ENCODE measurements at places on chromosomes 7 and 10. TPM values are rescaled to one million over a fixed set of nuclear protein-coding genes. Genes with fewer than 3 reads are reported as not detected.

- H3K4me3 ChIP-seq, result no peak overlapping the region
- peak overlapping the region; percentile 64 for H3K27ac ChIP-seq
- H3K4me1 ChIP-seq, result peaks cover 21% of the 10 kb centered on the region
- H3K36me3 ChIP-seq, result peaks cover 25% of the 10 kb centered on the region
- no peaks in the 10 kb centered on the region for H3K27me3 ChIP-seq
These were observed 175.1 kb downstream of the AVL9 start for GRCh38 chr7:32670110-32671025.

GRCh38 chr10:78553792-78554191 lies 515.0 kb upstream of the ZMIZ1 start:
- no peak for DNase-seq
- no peak overlapping the region for H3K27ac ChIP-seq
- no peaks in the 10 kb centered on the region for H3K27me3 ChIP-seq
- no peak overlapping the region for H3K4me3 ChIP-seq

DNA sequence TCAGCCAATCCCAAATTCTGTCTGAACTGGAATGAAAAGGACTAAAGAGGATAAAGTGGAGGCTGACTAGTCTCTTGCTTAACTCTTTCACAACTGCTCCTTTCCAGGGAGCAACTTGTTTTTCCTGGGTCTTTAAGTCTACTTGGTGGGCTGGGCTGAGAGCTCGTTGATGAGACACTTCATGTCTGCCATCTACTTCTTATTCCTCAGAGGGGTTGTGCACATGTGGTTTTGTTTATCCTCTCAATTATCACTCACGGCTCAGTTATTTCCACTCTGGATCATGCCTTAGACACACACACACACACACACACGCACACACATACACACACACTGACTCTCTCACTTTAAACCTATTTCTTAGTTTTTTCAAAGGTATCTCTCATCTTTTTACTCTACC lies 298.6 kb upstream of the MTPN start:
- H3K4me3 ChIP-seq, result no peak overlapping the region
- no peaks in the 10 kb centered on the region for H3K27me3 ChIP-seq
- H3K4me1 ChIP-seq, result peaks cover 4% of the 10 kb centered on the region

GRCh38 chr7:90982228-90982627 lies 282.0 kb upstream of the FZD1 start:
- H3K4me3 ChIP-seq, result no peak overlapping the region
- H3K36me3 ChIP-seq, result peaks cover 38% of the 10 kb centered on the region
- no peaks in the 10 kb centered on the region for H3K27me3 ChIP-seq
- DNase-seq, result no peak
- H3K27ac ChIP-seq, result no peak overlapping the region
- H3K4me1 ChIP-seq, result no peaks in the 10 kb centered on the region

DNA sequence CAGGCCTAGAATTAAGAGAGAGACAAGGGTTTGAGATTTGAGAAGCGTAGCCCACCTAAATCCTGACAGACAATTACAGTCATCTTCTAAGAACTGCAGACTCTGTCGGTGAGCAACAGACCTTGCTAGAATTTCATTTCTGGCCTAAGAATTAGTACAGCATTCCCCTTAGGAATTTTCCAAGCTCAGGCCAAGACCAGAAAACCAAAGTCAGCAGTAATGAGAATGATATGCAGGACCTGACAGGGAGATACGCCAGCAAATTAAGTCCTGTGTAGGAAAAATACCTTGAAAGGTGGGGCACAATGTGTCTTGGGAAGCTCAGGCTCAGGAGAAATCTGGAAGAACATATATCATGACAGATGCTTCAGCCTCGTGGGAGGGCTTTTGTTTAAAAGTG lies 52.7 kb upstream of the HERPUD2 start:
- H3K27me3 ChIP-seq, result no peaks in the 10 kb centered on the region
- H3K27ac ChIP-seq, result no peak overlapping the region
- H3K36me3 ChIP-seq, result peaks cover 5% of the 10 kb centered on the region
- no peak overlapping the region for H3K4me3 ChIP-seq
- H3K4me1 ChIP-seq, result peaks cover 7% of the 10 kb centered on the region
- no peak for DNase-seq

DNA sequence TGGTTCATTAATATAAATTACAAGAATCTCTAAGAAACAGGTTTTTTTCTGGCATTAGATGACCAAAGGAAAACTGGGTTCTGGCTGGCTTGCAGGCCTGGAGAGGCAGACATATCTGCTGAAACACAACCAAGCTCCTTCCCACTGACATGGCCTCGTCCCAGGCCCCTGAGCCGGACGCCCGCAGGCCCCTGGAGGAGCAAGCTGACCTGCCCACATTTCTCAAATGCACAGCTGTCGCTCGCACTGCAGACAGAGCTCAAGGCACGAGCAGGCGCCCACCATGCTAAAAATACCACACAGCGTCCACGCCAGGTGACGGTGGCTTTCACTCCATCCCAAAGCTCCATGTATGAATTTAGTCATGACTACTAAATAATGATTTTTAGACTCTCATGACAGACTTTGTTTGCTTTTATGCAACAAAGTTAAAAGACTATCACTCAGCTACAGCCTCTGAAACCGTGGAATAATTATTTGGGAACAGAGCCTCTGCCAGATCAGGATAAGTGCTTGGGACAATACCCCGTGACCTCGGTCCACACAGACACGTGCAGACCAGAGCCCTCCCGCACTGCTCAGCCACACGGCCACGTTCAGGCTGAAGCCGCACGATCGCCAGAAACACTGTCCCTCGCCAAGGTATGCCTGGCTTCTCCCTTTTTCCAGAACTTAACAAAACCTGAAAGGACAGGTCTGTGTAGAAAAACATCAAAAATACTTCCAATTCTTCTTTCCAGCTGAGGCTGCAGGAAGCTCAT lies 71.1 kb downstream of the DIP2C start:
- no peak for DNase-seq
- H3K36me3 ChIP-seq, result no peaks in the 10 kb centered on the region
- H3K4me3 ChIP-seq, result no peak overlapping the region
- peaks cover 62% of the 10 kb centered on the region for H3K4me1 ChIP-seq
- no peaks in the 10 kb centered on the region for H3K27me3 ChIP-seq

DNA sequence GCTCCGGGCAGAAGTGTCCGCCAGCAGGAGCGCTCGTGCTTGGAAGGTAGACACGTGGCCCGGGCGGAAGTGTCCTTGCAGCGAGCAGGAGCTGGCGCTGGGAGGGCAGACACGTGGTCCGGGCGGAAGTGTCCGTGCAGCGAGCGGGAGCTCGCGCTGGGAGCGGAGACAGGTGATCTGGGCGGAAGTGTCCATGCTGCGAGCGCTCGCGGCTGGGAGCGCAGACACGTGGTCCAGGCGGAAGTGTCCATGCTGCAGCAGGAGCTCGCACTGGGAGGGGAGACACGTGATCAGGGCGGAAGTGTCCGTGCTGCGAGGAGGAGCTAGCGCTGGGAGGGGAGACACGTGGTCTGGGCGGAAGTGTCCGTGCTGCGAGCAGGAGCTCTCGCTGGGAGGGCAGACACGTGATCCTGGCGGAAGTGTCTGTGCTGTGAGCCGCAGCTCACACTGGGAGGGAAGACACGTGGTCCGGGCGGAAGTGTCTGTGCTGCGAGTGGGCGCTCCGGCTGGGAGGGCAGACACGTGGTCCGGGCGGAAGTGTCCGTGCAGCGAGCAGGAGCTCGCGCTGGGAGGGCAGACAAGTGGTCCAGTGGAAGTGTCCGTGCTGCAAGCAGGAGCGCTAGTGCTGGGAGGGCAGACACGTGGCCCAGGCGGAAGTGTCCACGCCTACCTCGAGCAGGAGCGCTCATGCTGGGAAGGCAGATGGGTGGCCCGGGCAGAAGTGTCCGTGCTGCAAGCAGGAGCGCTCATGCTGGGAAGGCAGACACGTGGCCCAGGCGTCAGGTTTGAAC lies 41.1 kb upstream of the PRKAR1B start:
- peaks cover 21% of the 10 kb centered on the region for H3K36me3 ChIP-seq
- DNase-seq, result no peak
- H3K27me3 ChIP-seq, result no peaks in the 10 kb centered on the region
- no peak overlapping the region for H3K4me3 ChIP-seq
- H3K27ac ChIP-seq, result no peak overlapping the region

Gene ARMC3
- total RNA-seq, result 1.5 TPM

Gene LIPJ
- total RNA-seq, result not detected

Gene NUTM2E
- total RNA-seq, result 1.6 TPM

Gene PNLIPRP1
- not detected for total RNA-seq

Measured in neural crest cell (in vitro differentiated cells).